ENCODE measurements at places on chromosomes 2 and 18. TPM values are rescaled to one million over a fixed set of nuclear protein-coding genes. Genes with fewer than 3 reads are reported as not detected.

The SPDYA gene
- polyA plus RNA-seq: 2.1 TPM

The SCN2A gene
- 0.86 TPM for polyA plus RNA-seq

The HNMT gene
- 23.4 TPM for polyA plus RNA-seq

The TANC1 gene
- polyA plus RNA-seq: 8.3 TPM

The FHOD3 gene
- 1.4 TPM for polyA plus RNA-seq

The PDE11A gene
- polyA plus RNA-seq: 0.71 TPM

The ACKR3 gene
- polyA plus RNA-seq: 58.9 TPM

The CELF4 gene
- polyA plus RNA-seq: 2.9 TPM

The SPATS2L gene
- 202 TPM for polyA plus RNA-seq

The MFF gene
- 106 TPM for polyA plus RNA-seq

The MAP2 gene
- polyA plus RNA-seq: 5.8 TPM

The FAHD2B gene
- polyA plus RNA-seq: 15.5 TPM

The PLEKHB2 gene
- polyA plus RNA-seq: 54.0 TPM

The CHST10 gene
- polyA plus RNA-seq: 8.0 TPM

The LOXHD1 gene
- polyA plus RNA-seq: not detected

The SCN9A gene
- polyA plus RNA-seq: 4.1 TPM

The TAF4B gene
- polyA plus RNA-seq: 0.85 TPM

The TNFAIP6 gene
- 9.8 TPM for polyA plus RNA-seq

The AKAIN1 gene
- not detected for polyA plus RNA-seq

The SP140 gene
- polyA plus RNA-seq: 0.51 TPM

The ST6GAL2 gene
- 3.0 TPM for polyA plus RNA-seq

The RAMP1 gene
- polyA plus RNA-seq: 329 TPM

The PRKAG3 gene
- 0.23 TPM for polyA plus RNA-seq

The LRRTM1 gene
- 2.7 TPM for polyA plus RNA-seq

The ASAP2 gene
- polyA plus RNA-seq: 15.4 TPM

The GAREM2 gene
- 9.1 TPM for polyA plus RNA-seq

The FBXO15 gene
- polyA plus RNA-seq: 0.69 TPM

The UPP2 gene
- not detected for polyA plus RNA-seq

The PDE1A gene
- polyA plus RNA-seq: 1.7 TPM

The LONRF2 gene
- polyA plus RNA-seq: 1.6 TPM

The PLEKHA3 gene
- polyA plus RNA-seq: 32.1 TPM

The LBX2 gene
- 5.2 TPM for polyA plus RNA-seq

The DCC gene
- polyA plus RNA-seq: 1.0 TPM

The SCN7A gene
- 0.63 TPM for polyA plus RNA-seq

The ERICH2 gene
- 3.1 TPM for polyA plus RNA-seq

The CXCR4 gene
- 2.4 TPM for polyA plus RNA-seq

The RIOK3 gene
- 57.5 TPM for polyA plus RNA-seq

The POMC gene
- polyA plus RNA-seq: 5.6 TPM

The GATA6 gene
- 128 TPM for polyA plus RNA-seq

The EVX2 gene
- polyA plus RNA-seq: 1.3 TPM

Measured in hepatocyte (in vitro differentiated cells).